Left cardiac atrium (tissue), 4 donors: ENCODE measurements at places on chromosomes 4 and X. TPM values are rescaled to one million over a fixed set of nuclear protein-coding genes. Genes with fewer than 3 reads are reported as not detected.

TCP11X2 gene
- total RNA-seq = not detected

IL21 gene
- not detected for total RNA-seq

DMRTC1 gene
- not detected for total RNA-seq

FAM200B gene
- 30.9 TPM for total RNA-seq

SHROOM2 gene
- total RNA-seq = 1.1 TPM

HOPX gene
- 17.1 TPM for total RNA-seq

ARR3 gene
- not detected for total RNA-seq

NDST3 gene
- not detected for total RNA-seq
